ENCODE measurements at places on chromosomes 5 and 9. TPM values are rescaled to one million over a fixed set of nuclear protein-coding genes. Genes with fewer than 3 reads are reported as not detected.

Gene CETN3
- 34.7 TPM for total RNA-seq

Gene C5orf58
- total RNA-seq = 15.0 TPM

Gene ATP10B
- total RNA-seq = 0.19 TPM

Gene CCDC192
- 1.9 TPM for total RNA-seq

Gene TMEM174
- total RNA-seq = 0.13 TPM

Gene OGN
- 0.16 TPM for total RNA-seq

Gene TAF11L3
- total RNA-seq = not detected

Gene APBA1
- total RNA-seq = 16.1 TPM

Gene PCDHGB2
- 0.56 TPM for total RNA-seq

Gene IFNA13
- not detected for total RNA-seq

Gene RORB
- 0.14 TPM for total RNA-seq

Gene SEMA5A
- 1.1 TPM for total RNA-seq

Gene IRX4
- total RNA-seq = 0.24 TPM

Gene IFNK
- total RNA-seq = 0.43 TPM

Gene SCAMP1
- 63.9 TPM for total RNA-seq

Gene CARD6
- total RNA-seq = 1.7 TPM

Gene PCDHB7
- total RNA-seq = 2.0 TPM

Gene ANKRD33B
- 5.4 TPM for total RNA-seq

Gene PLPPR1
- not detected for total RNA-seq

Gene SLC6A19
- 0.16 TPM for total RNA-seq

Gene TLX3
- 0.14 TPM for total RNA-seq

Gene PDE6A
- total RNA-seq = 0.18 TPM

Gene SLC45A2
- total RNA-seq = not detected

Gene SUSD3
- not detected for total RNA-seq

Gene PIP5KL1
- 1.6 TPM for total RNA-seq

Gene ANKRD18A
- 6.5 TPM for total RNA-seq

Gene PPP6C
- total RNA-seq = 27.3 TPM

Gene NTRK2
- total RNA-seq = 12.3 TPM

Gene CDH9
- total RNA-seq = 16.4 TPM

Gene MSX2
- total RNA-seq = 0.18 TPM

Gene SPAG8
- total RNA-seq = 0.43 TPM

Gene PCSK5
- 6.4 TPM for total RNA-seq

Gene PAPPA
- 7.0 TPM for total RNA-seq

Gene GPR150
- 0.24 TPM for total RNA-seq

All from motor neuron (in vitro differentiated cells).